ENCODE measurements at places on chromosomes 5 and 9. TPM values are rescaled to one million over a fixed set of nuclear protein-coding genes. Genes with fewer than 3 reads are reported as not detected.
A peak's percentile ranks its signal among the peaks of the same experiment; 100 is the strongest.

- peak; percentile 58 for DNase-seq
These were observed 9.1 kb downstream of the ENHO start for GRCh38 chr9:34513567-34514214.

DNA sequence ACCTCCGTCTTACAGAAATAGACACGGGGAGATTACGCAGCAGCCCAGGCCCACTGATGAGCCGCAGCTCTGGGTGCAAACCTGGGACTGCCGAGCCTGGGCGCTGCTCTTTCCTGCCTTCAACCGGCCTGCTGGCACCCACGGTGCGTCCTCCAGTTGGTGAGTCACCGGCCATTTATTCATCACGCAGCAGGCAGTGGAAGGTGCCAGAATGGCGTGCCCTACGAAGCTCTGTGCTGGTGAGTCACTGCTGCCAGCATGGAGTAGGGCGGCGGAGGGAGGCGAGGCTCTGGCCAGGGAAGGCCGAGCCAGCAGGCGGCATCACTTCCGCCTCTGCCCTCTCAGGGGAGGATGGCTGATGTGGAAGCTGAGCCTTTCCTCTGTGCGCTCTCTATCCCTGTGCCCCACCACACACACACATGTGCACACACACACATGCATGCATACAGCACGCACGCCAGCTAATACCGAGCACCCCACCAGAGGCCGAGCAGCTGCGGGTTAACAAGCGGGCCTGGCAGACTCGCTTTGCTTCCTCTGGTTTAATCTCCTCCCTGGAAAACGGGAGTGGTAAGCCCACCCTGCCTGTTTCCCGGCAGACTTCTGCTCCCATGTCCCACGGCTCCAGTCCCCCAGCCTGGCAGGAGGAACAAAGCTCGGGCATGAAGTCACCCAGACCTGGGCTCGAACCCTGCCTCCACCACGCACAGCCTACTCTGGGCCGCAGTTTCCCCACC is 39.2 kb downstream of the OLFM1 start:
- no peak for DNase-seq

DNA sequence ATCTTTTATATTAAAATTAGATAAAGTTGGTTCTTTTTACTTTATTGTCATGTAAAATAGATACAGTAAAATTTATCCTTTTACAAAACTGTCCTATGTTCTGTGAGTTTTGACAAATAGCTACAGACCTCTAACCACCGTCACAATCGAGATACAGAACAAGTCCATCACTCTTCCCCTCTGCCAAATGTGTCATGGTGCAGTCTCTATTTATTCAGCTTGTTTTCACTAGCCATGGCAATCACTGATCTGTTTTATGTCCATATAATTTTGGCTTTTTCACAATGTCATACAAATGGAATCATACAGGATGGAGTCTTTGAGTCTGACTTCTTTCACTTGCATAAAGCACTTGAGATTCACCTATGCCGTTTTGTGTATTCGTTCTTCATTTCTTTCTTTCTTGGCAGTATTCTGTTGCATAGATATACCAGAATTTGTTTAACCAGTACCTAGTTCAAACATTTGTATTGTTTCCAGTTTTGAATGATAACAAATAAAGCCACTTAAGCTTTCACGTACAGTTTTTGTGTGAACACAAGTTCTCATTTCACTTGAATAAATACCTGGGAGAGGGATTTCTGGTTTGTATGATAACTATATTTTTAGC is 273.2 kb upstream of the MPDZ start:
- no peak for DNase-seq

NDST1 gene
- polyA plus RNA-seq = 40.0 TPM

GRCh38 chr5:36155291-36155690 is 3.4 kb downstream of the SKP2 start:
- no peak for DNase-seq

DNA sequence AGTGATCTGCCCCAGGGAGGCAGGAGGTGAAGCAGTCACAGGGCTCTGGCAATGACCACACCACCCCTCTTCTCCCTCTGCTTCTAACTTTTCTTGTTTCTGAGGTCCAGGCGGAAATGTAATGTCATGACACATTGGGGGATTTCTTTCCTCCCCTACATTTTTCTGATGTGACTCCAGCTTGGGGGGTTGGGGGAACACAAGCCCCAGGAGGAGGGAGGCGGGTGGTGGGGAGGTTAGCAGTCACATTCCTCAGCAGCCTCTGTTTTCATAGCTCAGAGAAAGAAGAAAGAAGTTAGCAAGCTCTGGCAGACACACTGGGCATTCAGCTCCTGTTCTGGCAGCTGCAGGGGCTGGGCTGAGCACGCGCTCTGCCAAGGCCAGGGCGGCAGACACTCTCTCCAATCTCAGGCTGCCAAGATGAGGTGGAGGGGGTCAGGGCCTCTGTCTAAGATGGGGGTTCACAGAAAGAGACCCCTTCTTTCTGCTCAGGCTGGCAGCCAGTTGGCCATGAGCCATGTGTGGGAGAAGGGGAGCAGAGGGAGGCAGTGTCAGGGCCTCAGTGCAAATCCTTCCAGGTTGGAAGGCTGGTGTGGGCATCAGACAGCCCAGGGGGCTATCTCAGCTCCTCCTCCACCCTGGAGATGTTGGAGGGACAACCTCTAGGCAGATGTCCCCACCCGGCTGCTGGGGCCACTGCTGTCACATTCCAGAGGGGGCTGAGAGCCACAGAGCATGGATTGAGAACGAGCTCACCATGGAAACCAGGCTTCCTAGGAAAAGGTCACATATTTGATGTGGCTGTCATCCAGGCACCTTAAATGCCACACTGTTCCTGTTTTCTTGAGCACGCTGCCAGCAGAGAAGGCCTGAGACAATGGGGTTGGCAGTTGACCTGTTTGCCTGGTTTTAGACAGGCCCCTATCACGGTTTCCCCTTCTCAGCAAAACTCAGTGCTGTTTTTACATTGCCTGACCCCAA is 20.1 kb upstream of the PFDN1 start:
- DNase-seq = peak; percentile 62
